ENCODE measurements at places on chromosomes 3 and 15.

GRCh38 chr15:79680720-79681119 is 216.1 kb downstream of the MTHFS start:
- peak; percentile 5 for DNase-seq

DNA sequence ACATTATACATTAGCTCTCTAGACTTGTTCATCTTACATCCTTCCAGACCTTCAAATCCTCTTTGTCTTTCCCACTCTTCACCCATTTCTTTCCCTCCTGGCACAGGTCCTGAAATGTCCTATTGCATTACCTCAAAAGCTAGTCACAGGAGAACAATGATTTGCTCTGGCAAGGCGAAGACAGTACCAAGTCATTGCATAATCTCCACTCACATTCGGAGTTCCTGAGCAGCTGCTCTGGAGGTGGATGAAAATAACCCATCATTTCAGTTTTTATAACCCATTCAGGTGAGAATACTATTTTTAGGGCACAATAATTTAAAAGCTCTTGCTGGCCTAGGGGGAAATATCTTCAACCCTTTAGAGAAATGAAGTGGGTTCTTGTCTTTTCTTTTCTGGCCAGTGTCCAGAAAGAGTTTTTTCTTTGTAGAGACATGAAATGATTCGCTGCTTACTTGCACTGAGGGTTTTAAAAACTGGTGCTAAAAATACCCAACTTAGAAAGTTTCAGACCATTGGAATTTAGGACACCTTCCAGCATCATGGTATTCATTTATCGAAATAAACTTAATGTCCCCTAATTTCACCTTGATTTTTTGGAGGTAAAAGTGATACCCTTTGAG is 23.4 kb upstream of the DYNC1LI1 start:
- DNase-seq: no peak

GRCh38 chr3:27617552-27617951 is 104.6 kb downstream of the EOMES start:
- DNase-seq: no peak

DNA sequence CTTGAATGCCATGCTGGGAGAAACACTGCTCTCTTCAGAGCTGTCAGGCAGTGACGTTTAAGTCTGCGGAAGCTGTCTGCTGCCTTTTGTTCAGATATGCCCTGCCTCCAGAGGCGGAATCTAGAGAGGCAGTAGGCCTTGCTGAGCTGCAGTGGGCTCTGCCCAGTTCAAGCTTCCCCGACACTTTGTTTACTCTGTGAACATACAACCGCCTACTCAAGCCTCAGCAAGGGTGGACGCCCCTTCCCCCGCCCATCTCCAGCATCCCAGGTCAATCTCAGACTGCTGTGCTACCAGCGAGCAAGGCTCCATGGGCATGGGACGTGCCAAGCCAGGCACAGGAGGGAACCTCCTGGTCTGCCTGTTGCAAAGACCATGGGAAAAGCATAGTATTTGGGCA is 99.7 kb downstream of the TAFA4 start:
- DNase-seq: no peak

DNA sequence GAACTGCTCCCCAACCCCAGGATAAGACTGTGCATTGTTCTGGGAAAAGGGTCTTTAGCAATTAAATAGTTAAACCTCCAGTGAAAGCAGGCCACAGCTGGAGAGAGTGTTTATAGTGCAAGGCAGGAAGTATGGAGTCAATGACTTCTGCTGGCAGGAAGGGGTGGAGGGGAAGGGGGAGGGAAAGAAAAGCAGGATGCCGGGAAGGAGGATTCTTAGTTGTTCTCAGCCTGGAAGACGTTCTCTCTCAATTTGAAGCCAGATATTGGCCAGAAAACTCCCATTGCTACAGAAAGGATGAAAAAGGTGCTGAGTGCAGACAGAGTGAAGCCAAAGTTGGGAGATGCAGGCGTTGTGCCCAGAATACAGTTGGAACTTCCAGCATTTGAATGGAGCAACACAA is 35.7 kb upstream of the ACTL6A start:
- no peak for DNase-seq

Data from activated CD4-positive, alpha-beta T cell treated with anti-CD3 and anti-CD28 coated beads, Interleukin-2, amount 50 U/mL, for 16 hours (primary cell).